ENCODE measurements at places on chromosomes 7 and 10. TPM values are rescaled to one million over a fixed set of nuclear protein-coding genes. Genes with fewer than 3 reads are reported as not detected.

The GSTO2 gene
- total RNA-seq, result 2.8 TPM

The PVRIG gene
- total RNA-seq, result 0.78 TPM

The NKX2-3 gene
- total RNA-seq, result 0.42 TPM

The PRKAR2B gene
- total RNA-seq, result 3.9 TPM

The ASIC3 gene
- 2.0 TPM for total RNA-seq

The PFKFB3 gene
- total RNA-seq, result 151 TPM

The ZSWIM8 gene
- 144 TPM for total RNA-seq

The CCDC172 gene
- not detected for total RNA-seq

The CYP26A1 gene
- total RNA-seq, result not detected

The TIMM23 gene
- total RNA-seq, result 51.5 TPM

DNA sequence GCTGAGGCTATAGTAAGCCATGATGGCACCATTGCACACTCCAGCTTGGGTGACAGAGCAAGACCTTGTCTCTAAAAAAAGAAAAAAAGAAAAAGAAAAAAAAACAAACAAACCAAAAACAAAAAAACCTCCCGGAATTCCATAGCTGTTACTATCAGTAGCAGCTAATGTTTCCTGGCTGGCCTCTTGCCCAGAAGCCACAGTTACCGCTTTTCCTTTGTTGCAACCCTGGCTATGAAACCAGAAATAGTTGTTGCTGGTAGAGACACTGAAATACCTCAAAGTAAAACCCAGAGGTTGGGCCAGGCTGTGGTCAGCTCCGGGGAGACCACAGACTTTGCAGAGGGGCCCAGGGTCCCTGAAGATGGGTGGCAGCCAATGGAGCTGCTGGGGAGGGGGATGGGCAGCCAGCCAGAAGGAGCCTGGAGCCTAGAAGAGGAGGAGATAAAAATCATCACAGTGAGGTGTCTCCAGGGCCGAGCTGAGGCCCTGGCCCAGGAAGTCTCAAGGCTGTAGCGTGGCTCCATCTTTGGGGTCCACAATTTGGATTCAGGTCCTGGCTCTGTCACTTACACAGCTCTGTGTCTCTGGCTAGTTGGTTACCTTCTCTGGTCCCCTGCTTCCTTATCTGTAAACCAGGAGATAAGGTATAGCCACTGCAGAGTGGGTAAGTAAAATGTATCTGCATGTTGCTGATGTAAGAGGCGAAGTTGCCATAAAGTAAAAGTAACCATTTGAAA lies 3.4 kb upstream of the CHST12 start:
- peak; percentile 43 for DNase-seq

GRCh38 chr10:62479523-62479922 lies 105.4 kb downstream of the ZNF365 start:
- no peak for DNase-seq

GRCh38 chr7:73613954-73614735 lies 10.2 kb downstream of the MLXIPL start:
- no peak for DNase-seq

DNA sequence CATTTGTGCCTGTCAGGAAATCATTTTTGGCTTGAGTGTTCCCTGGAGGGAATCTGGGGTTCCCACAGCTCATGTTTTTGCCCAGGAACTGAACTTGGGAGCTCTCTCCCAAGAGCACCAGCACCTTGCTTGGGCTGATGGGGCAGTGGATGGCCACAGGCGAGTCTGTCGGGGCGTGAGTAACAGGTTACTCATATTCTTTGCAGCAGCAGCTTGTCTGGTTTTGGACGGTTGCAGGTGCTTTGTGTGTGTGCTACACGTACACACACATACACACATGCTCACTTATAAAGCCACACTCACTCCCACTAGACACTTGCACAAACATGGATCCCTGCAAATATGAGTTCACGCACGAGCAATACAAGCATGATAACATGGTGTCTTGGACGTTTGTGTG lies 2.9 kb upstream of the PALD1 start:
- no peak for DNase-seq

- DNase-seq, result no peak
Measured at GRCh38 chr10:128210215-128211063, 84.2 kb upstream of the MKI67 start.

DNA sequence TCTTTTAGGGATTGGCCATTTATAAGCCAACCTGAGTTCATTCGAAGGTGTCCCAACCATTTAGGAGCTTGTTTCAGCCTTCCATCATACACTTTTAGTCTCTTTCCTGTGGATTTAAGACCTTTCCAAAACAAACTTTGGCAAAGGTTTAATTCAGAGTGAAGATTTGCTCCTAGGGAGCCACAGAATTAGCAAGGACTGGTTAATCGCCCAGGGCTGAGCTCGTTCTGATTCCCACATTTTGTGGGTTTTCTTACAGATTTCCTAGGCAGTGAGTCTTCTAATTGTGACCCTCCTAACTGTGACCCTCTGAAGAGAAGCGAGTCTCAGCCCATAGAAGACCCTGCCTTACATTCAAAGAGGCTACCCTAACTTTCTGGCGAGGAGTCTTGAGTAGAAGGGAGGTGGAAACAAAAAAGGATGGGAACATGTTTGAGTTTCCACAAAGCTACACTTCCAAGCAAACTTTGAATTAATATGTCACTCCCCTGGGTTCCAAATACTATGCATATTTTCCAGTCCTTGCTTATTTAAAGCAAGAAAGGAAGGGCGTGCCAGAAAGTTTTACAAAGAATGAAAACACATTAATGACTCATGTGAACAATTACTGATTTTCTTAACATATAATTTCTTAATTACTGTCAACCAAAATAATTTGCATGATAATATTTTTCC lies 118.3 kb downstream of the ARID5B start:
- no peak for DNase-seq

- DNase-seq, result no peak
Measured at GRCh38 chr7:139124084-139124914, 14.8 kb upstream of the ZC3HAV1 start.

DNA sequence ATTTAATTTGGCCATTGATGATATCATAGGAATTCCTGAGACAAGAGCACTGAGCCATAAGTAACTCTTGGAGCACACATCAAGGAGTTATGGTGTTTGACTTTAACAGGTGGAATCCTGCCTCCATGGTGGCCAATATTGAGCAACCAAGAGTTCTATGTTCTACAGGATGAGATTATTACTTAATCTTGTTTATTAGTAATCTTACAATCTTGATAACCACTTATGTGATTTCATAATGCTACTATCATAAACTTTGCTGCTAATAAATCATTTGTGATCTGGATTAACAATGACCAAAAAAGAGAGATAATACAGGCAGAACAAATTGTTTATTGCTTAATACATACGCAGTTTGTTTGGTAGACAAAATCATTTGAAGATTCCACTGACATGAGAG lies 27.5 kb upstream of the PDK4 start:
- no peak for DNase-seq

GRCh38 chr10:8912108-8912507 lies 857.6 kb downstream of the GATA3 start:
- no peak for DNase-seq

DNA sequence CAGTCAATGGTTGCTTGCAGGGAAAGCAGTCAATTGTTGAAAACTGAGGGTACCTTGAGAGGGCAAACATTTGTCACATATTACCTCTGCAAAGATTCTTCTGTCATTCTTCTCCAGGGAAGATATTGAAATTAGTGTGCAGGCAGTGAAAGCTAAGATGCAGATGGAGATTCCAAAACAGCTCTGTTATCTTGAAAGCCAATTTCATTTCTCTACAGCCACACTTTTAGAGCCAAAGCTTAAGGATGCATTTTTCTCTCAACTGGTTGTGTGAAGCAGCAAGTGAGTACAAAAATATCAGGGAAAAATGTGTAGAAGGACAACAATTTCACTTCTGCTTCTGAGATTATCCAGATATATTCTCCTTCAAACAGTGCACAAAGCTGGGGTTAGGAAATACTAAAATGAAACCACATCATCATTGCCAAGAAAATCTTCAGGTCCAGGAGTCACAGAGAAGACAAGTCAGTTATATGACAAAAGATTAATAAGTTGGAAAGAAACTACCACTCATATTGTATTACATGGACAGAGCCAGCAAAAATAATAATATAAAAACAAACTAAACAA lies 16.3 kb downstream of the SGMS1 start:
- DNase-seq, result no peak

DNA sequence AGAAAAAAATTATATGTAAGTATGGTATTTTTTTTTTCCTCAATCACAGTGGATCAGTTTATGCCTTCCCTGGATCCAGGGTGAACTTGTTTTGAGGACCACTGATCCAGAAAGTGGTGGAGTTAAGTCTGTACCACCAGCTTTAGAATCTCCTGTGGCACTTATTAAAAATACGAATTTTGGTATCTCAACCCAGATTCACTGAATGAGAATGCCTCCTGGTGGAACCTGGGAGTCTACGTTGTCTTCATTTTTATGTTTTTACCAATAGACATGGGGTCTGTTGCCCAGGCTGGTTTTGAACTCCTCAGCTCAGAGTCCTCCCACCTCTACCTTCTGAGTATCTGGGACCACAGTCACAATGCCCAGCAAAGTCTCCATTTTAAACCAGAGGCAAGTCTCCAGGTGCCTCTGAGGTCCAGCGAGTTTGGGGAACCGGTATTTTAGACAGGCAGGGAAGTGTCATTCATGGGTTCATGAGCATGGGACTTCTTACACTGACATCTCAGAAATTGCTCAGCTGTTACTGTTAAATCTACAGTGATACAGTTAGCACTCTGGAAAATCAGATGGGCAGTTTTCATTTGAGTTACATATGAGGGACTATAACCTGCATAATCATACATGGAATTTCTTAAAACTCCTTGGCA lies 200.9 kb downstream of the AUTS2 start:
- DNase-seq, result no peak

DNA sequence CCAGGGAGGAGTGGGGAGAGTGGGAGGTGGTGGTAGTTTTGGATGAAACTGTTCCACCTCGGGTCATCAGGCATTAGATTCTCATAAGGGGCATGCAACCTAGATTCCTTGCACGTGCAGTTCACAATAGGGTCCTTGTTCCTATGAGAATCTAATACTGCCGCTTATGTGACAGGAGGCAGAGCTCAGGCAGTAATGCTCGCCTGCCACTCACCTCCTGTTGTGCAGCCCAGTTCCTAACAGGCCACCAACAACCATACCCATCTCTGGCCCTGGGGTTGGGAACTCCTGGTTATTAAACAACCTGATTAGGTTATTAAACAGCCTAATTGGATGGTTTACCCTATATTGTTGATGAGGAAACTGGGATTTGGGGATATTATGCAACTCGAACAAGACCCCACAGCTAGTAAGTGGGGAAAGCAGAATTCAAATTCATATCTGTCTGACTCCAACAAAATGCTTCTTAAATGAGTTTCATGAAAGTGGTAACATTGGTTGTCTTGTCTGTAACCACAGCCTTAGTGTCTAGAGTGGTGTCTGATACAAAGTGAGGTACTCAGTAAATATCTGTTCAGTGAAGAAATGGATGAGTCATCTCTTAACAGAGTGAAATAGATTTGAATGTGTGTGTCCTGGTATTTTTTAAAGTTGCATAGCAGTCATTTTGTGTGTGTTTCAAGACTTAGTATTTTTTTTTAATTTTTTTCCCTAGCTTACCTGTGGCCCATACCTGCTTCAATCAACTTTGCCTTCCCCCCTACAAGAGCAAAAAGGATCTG lies 101.6 kb downstream of the HECTD2 start:
- no peak for DNase-seq

DNA sequence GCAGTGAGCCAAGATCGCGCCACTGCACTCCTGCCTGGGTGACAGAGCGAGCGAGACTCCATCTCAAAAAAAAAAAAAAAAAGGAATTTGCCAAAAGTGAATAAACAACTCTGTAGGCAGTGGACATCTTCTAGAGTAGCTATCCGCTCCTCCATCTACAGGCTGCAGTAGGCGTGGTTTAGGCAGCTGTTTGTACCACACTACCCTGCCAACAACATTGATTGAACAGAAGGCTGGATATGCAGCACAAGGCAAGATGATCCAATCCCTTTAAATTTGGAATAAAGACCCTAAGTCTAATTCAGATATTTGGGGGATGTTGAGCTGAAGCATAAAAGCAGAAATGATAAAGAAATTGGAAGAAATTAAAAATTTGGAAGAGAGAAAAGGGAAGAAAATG lies 141.6 kb downstream of the TES start:
- no peak for DNase-seq

DNA sequence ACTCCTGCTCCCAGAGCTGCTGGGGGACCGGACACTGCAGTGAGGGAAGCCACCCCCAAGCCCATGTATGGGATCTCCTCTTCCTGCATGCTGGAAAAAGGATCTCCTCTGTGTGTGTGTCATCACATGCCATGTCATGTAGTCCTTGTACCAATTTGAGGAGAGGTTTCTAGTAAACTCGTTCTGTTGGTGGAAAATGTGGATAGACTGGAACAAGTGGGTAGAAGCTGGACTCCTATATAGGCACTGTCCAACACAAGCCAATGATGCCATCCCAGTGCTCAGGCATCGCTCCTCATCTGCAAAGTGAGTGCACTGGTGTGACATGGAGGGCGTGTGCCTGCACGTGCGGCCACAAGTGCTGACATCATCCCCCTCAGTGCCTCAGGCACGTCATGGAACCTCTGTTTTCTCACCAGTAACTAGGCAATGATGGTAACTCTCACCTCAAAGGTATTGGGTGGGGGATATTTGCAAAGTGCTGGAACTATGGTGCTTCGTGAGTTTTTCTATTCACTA lies 19.3 kb downstream of the MYO1G start:
- no peak for DNase-seq

All from thoracic aorta (tissue), 2 donors.